ENCODE measurements at places on chromosomes 1 and 21.

GRCh38 chr1:59908682-59909081 is 17.9 kb downstream of the CYP2J2 start:
- no peak for DNase-seq

DNA sequence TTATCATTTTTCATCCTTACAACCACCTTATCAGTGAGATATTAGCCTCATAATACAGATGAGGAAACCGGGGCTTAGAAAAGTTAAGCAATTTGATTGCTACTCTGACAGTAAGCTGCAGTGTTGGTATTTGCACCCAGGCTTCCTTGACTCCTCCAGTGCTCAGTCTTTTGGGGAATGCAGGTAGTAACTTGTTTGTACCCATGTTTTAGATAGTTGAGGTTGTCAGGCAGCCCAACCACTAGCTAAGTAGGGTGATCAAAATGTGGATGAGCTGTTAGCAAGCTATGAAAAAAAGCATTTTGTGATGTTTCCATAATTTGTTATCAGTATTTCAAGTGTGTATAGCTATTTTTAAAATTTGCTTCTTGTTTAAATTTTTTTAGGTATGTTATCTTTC is 80.8 kb downstream of the SASS6 start:
- no peak for DNase-seq

DNA sequence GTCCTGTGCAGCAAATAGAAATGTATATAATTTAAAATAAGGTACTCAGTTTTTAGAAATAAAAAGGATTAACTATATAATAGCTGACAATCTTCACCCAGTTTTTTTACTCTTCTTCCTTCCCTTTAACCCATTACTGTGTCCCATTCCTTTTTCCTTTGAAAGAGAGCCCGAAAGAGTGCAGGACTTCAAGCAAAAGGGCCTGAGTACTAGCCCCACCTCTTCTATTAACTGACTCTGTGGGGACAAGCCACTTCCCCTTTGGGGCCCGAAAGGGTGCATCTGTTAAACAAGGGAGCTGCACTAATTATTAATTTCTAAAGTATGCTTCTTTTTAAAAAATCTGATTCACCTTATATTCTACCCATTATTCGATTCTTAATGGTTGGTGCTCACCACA is 3.3 kb downstream of the USP24 start:
- DNase-seq = no peak

GRCh38 chr1:162357681-162358266 is 18.9 kb downstream of the SPATA46 start:
- DNase-seq = no peak

- no peak for DNase-seq
Measured at GRCh38 chr1:184022668-184023067, 14.9 kb downstream of the COLGALT2 start.

- DNase-seq = no peak
Measured at GRCh38 chr1:12397462-12398450, 167.9 kb downstream of the VPS13D start.

DNA sequence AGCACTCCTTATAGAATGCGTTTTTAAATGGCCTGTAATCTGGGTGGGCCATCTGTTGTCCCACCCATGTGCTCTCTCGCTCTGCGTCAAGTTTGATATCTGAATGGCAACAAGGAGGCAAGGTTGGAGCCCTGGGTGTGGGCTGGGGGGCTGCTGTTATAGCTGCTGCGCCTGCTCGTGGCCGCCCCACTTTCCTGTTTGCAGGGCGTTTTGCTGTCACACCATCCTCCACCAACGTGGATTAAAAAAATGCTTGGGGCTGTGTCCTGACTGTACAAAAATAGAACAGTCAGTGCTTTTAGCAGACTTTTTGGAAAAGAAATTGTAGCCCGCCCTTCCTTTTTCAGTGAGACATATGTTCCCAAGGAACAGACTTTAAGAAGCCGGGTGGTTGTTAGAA is 25.4 kb downstream of the UMODL1 start:
- no peak for DNase-seq

DNA sequence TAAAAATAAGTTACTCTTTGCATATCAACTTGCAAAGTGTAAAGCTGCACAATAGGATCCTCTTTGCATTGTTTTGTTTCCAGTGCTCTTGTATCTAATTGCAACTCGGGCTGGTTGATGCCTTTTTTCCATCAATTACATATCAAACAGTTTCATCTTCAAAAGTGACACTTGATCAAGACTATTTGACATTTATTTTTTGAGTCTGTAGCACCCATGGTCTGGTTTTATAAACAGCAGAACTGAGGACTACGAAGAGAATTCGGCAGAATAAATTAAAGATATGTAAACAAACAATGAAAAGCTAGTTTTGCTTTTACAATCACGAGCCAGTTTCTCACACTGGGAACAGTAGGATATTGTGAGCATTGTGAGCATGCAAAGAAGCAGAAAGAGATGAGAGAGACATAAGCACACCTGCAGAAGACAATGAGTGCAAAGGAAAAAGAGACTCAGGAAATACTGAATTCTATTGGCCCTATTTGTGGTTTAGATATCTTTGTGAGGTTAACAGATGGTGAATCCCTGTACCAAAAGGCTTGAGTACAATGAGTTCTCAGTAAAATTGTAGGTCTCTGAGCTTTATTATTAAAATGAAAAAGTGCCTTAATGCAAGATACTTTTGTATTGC is 45.4 kb downstream of the RPL5 start:
- no peak for DNase-seq

- no peak for DNase-seq
Measured at GRCh38 chr1:214404154-214404553, 123.2 kb downstream of the SMYD2 start.

GRCh38 chr1:197951089-197951488 is 33.9 kb downstream of the LHX9 start:
- no peak for DNase-seq

- DNase-seq = no peak
Measured at GRCh38 chr1:94929351-94930217, 2.7 kb upstream of the CNN3 start.

- DNase-seq = no peak
Measured at GRCh38 chr1:236904892-236905741, 99.1 kb downstream of the MT1HL1 start.

DNA sequence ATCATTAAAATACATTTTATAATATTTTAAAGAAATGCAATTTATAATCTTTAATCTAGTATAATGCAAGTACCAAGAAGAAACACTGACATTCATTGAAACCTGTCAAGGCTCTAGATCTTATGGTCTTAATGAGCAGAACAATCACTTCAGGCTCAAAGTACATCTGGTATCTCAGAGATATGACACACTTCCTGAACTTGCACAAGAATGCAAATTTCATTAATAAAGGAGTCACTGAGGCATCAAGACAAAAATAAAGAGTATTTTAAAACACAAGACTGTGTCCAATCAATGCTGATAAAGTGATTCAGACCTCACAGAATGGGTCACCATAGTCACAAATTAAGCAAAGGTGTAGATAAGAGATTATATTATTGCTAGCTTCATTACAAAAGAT is 178.1 kb downstream of the AK5 start:
- no peak for DNase-seq

GRCh38 chr1:200279810-200280411 is 129.9 kb downstream of the ZNF281 start:
- no peak for DNase-seq

- no peak for DNase-seq
Measured at GRCh38 chr1:23497777-23498439, 13.9 kb upstream of the ASAP3 start.

DNA sequence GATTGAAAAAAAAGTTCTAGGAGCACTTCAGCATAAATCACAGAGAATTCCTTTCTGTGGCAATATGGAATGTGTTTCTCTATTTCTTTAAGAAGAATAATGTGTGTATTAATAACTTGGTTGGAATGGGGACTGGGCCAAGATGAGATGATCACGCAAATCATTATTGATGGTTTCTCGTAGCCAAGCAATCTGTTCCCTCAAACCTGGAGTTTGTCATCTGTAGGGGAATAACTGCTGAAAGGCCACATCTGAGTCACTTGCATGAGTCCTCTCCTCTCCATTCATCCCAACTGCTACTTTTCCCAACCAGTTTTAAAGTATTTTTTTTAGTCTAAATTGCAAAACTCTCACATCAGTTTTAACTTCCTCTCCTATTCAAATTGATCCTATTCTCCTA is 480.4 kb downstream of the PLPP3 start:
- no peak for DNase-seq

GRCh38 chr1:209622841-209623829 is 29.1 kb downstream of the LAMB3 start:
- no peak for DNase-seq

- DNase-seq = no peak
Measured at GRCh38 chr1:177206831-177207355, 36.1 kb downstream of the BRINP2 start.

- no peak for DNase-seq
Measured at GRCh38 chr1:160428053-160428452, 27.7 kb downstream of the VANGL2 start.

DNA sequence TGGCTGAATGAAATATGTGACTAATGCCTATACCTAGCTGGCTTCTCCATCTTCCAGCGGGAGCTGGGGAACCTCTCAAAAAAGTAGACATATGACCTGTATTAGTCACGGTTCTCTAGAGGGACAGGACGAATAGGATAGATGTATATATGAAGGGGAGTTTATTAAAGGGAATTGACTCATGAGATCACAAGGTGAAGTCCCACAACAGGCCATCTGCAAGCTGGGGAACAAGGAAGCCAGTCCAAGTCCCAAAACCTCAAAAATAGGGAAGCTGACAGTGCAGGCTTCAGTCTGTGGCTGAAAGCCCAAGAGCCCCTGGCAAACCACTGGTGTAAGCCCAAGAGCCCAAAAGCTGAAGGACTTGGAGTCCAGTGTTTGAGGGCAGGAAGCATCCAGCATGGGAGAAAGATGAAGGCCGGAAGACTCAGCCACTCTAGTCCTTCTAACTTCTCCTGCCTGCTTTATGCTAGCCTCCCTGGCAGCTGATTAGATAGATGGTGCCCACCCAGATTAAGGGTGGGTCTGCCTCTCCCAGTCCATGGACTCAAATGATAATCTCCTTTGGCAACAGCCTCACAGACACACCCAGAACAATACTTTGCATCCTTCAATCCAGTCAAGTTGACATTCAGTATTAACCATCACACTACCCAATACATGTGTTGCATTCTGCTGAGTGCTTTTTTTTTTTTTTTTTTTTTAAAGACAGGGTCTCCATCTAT is 19.6 kb downstream of the OLIG1 start:
- no peak for DNase-seq

DNA sequence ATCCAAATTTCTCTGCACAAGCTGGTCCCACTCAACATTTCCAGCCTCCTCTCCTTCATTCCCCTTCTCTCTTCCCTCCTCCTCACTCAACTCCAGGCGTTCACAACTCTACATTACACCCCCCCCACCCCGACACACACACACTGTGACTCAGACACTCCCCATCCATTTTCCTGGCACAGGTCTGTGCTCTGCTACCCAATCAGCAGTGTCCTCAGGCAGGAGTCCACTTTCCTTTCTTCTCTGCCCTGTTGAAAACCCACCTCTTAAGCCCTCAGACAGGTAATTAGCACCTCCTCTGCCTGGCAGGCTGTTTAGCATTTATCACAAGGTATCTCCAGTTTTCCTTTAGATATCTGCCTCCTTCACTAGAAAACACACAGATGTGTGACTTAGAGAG is 8.8 kb upstream of the LMX1A start:
- DNase-seq = no peak

DNA sequence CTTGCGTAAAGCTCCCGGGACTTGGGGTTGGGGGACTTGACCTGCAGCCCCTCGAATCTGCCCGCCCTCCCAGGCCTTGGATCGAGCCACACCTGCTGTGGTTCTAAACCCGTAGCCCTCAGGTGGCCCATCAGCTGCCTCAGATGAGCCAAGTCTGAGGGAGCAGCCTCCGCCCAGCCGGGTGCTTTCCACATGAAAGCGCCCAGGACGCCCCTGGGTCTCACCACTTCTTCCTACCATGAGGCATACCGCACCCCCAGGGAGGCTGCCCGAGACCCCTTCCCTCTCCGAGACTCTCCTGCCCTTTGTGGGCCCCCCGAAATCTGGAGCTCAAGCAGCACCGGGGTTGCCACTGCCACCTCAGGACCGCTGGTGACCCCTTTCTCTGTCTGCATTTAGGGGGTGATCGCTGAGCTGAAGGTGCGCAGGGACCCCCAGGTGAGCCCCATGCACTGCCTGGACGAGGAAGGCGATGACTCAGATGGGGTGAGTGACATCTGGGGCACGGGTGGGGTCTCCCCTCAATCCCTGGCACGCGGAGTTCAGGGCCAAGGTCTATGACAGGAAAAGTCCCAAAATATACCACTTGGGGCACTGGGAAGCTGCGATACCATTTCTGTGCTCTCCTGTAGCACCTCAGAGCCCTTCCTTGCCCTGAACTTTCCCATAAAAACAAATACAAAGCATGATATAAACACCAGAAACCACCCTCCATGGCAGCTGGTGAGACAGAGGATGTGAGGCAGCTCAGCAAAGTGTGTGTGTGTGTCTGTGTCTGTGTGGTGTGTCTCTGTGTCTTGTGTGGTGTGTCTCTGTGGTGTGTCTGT is 68.5 kb downstream of the SLC19A1 start:
- DNase-seq = no peak

DNA sequence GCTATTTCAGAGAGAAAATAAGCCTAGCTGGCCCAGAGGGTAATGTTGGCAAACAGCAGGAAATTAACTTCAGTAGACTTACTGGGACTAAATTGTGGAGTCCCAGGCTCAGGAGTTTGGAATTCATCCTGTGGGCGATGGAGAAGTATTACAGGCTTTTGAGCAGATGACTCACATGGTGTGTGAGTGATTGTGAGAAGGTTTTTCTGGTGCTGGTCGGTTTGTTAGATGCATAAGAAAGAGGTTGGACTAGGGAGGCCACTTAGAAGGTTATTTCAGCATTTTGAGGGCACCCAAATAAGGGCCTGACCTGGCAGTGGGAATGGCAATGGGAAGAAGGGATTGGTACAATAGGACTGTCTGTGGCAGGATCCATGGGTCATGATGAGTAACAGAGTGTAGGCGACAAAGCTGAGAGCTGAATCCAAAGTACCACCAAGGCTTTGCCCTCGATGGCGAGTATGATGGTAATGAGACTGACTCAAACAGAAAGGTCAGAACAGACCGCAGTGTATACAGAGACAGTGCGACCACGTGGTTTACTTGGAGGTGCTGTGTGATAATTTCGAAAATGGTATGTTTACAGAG is 69.2 kb upstream of the KIF26B start:
- no peak for DNase-seq

GRCh38 chr1:153563991-153564390 is 1.7 kb downstream of the S100A2 start:
- no peak for DNase-seq
